GM12878 (cell line): ENCODE measurements at places on chromosomes 4 and X. TPM values are rescaled to one million over a fixed set of nuclear protein-coding genes. Genes with fewer than 3 reads are reported as not detected.

Gene MAGEA12
- not detected in 2 replicates for total RNA-seq

Gene GLRA2
- not detected in 2 replicates for total RNA-seq

Gene MMRN1
- 0.85 and 1.1 TPM in 2 replicates for total RNA-seq

Gene ADH1C
- 0.24 and 0.54 TPM in 2 replicates for total RNA-seq

Gene UGT2B11
- total RNA-seq, result not detected in 2 replicates

GRCh38 chrX:82127228-82128123 lies 925.6 kb downstream of the SH3BGRL start:
- H3K27ac ChIP-seq, result no peak overlapping the region
- DNase-seq, result peak; percentile 2
- no peaks in the 10 kb centered on the region for H3K4me1 ChIP-seq

GRCh38 chr4:156953951-156954350 lies 17.6 kb downstream of the PDGFC start:
- H3K27ac ChIP-seq, result no peak overlapping the region
- no peaks in the 10 kb centered on the region for H3K4me1 ChIP-seq
- H3K27me3 ChIP-seq, result no peaks in the 10 kb centered on the region; the same call in 1 of the 2 replicates
- no peak overlapping the region for H3K4me3 ChIP-seq
- DNase-seq, result no peak
- no peaks in the 10 kb centered on the region for H3K36me3 ChIP-seq

GRCh38 chr4:128353791-128354190 lies 66.2 kb upstream of the PGRMC2 start:
- H3K4me3 ChIP-seq, result no peak overlapping the region
- H3K36me3 ChIP-seq, result no peaks in the 10 kb centered on the region
- H3K27ac ChIP-seq, result no peak overlapping the region
- no peak for DNase-seq

DNA sequence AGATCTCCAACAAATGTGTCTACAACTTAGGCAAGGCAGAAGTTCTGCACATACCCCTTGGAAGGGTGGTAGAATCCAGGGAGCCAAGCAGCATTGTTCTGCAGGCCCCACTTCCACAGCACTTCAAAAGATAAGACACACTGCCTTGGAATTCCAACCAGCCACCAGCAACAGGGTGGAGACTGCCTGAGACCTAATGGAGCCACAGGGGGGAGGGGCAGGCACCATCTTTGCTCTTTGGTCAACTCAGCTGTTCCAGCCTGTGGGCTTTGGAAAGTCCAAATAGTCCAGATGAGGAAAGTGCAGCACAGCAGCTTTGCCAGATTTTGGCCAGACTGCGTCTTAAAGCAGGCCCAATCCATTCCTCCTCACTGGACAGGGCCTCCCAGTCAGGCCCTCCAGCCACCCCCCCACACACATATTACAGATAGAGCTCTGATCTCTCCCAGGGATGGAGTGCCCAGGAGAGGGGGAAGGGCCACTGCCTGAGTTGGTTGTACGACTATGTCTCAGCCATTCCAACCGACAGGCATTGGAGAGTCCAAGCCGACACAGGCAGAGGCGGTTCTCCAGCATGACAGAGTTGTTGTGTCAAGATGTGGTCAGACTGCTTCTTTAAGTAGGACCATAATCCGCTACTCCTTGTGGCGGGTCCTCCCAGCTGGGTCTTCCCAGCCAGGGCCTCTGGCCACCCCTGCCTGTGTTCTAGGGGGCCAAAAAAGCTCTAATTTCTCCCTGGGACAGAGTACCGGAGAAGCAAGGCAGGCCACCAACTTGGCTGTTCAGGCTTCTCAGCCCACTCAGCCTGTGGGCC lies 42.5 kb upstream of the ANTXR2 start:
- H3K4me3 ChIP-seq, result no peak overlapping the region
- DNase-seq, result no peak
- H3K27ac ChIP-seq, result no peak overlapping the region
- H3K27me3 ChIP-seq, result no peaks in the 10 kb centered on the region
- H3K36me3 ChIP-seq, result no peaks in the 10 kb centered on the region
- H3K4me1 ChIP-seq, result no peaks in the 10 kb centered on the region

GRCh38 chr4:115090483-115091075 lies 22.8 kb downstream of the NDST4 start:
- H3K4me1 ChIP-seq, result no peaks in the 10 kb centered on the region
- no peaks in the 10 kb centered on the region for H3K27me3 ChIP-seq
- no peak for DNase-seq
- H3K4me3 ChIP-seq, result no peak overlapping the region

DNA sequence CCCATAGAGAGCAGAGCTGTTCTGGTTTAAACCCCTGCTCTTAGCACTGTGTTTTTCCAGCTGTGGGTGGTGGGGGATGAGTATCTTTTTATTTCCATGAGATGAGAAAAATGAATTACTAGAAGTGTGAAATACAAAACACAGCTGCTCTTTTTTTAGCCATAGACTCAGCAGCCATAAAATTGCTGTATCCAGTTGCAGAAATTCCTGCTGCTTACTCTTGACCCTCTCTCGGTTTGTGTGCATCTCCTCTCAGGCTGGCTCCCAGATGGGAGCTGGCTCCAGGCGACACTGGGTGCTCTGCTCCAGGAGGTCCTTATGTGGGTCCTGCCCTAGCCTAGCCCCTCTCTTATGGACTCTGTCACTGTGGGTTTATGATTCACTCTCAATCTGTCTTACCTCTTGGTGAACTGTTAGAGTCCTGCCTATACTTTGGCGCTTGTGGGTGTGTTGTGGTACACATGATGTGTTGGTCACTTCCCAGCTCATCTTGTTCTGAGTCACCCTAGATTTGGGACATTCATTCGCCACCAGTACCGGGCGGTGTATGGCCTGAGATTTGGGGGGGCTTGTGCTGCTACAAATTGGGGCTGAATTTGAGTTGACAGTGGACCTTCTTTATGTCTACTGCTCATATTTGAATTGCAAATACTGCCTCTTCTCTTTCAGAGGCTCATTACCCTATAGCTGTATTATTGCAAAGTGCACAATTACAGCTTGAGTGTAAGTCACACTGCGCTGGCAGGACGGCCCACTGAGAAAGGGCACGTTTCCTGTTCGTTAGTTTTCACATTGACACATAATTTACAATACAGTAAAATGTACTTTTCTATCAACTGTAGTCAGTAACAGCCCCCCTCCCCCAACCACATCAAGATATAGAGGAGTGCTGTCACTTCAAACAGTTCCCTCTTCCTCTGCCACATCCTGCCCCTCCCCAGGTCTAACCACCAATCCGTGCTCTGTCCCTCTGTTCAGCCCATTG lies 46.9 kb upstream of the MSANTD1 start:
- peak overlapping the region; percentile 78 for H3K27ac ChIP-seq
- peaks cover 24% of the 10 kb centered on the region for H3K36me3 ChIP-seq
- 0 out of 2 replicates have a peak overlapping the region, but pooled peaks have one; percentile 15 for H3K4me3 ChIP-seq

- no peak for DNase-seq
- H3K27ac ChIP-seq, result no peak overlapping the region
- H3K36me3 ChIP-seq, result no peaks in the 10 kb centered on the region
Measured at GRCh38 chrX:18099745-18100144, 120.9 kb downstream of the BEND2 start.

GRCh38 chrX:49858341-49858740 lies 20.9 kb upstream of the USP27X start:
- H3K27ac ChIP-seq, result no peak overlapping the region
- H3K36me3 ChIP-seq, result no peaks in the 10 kb centered on the region
- H3K4me3 ChIP-seq, result no peak overlapping the region
- no peaks in the 10 kb centered on the region for H3K4me1 ChIP-seq
- no peaks in the 10 kb centered on the region for H3K27me3 ChIP-seq

- H3K36me3 ChIP-seq, result no peaks in the 10 kb centered on the region
- no peak overlapping the region for H3K4me3 ChIP-seq
- H3K27me3 ChIP-seq, result no peaks in the 10 kb centered on the region
- H3K4me1 ChIP-seq, result no peaks in the 10 kb centered on the region
- H3K27ac ChIP-seq, result no peak overlapping the region
Measured at GRCh38 chr4:34723605-34724004, 1520.7 kb downstream of the ARAP2 start.

GRCh38 chr4:159946983-159947615 lies 844.2 kb downstream of the RAPGEF2 start:
- H3K27ac ChIP-seq, result no peak overlapping the region
- DNase-seq, result peak; percentile 2
- H3K4me3 ChIP-seq, result no peak overlapping the region
- no peaks in the 10 kb centered on the region for H3K4me1 ChIP-seq

GRCh38 chr4:80614319-80614718 lies 278.8 kb downstream of the CFAP299 start:
- no peaks in the 10 kb centered on the region for H3K27me3 ChIP-seq
- no peak for DNase-seq
- no peak overlapping the region for H3K4me3 ChIP-seq
- H3K27ac ChIP-seq, result no peak overlapping the region
- 0 out of 2 replicates have a peak, but pooled peaks cover 6% of the 10 kb centered on the region for H3K4me1 ChIP-seq

DNA sequence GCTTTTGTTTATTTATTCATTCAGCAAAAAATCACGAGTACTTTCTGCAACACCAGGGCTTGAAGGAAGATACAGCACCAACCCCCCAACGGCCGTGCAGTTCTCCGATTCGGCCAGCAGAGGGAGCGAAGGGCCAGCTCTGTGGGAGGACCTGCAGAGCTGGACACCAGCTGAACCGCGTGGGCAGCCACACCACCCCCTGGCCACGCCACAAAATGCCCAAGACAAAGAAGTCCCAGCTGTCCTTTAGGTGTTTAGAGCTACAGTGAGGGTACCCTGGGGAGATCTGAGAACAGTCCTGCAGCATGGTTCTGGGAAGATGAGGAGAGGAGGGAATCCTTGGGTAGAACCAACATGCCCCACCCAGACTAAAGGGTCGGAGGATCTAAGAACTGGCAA lies 83.1 kb downstream of the RELL1 start:
- no peak overlapping the region for H3K27ac ChIP-seq
- no peaks in the 10 kb centered on the region for H3K4me1 ChIP-seq
- H3K36me3 ChIP-seq, result no peaks in the 10 kb centered on the region
- no peaks in the 10 kb centered on the region for H3K27me3 ChIP-seq
- no peak overlapping the region for H3K4me3 ChIP-seq

DNA sequence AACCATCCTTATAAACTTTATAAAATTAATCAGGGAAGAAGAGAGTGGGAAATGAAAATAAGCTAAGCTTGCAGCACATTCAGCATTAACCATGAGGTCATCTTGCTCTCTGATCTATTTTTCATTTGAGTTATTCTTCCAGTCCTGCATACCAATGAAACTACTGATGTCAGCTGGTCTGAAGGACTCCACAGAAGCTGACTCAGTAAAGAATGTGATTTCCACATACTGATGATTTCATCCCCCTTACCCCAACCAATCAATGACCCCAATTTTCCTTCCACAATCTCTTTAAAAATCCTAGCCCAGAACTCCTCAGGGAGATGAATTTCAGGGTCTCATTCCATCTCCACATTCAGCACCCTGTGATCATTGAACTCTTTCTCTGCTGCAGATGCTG lies 18.8 kb upstream of the DSPP start:
- DNase-seq, result no peak
- no peaks in the 10 kb centered on the region for H3K27me3 ChIP-seq
- H3K4me3 ChIP-seq, result no peak overlapping the region
- no peaks in the 10 kb centered on the region for H3K36me3 ChIP-seq

DNA sequence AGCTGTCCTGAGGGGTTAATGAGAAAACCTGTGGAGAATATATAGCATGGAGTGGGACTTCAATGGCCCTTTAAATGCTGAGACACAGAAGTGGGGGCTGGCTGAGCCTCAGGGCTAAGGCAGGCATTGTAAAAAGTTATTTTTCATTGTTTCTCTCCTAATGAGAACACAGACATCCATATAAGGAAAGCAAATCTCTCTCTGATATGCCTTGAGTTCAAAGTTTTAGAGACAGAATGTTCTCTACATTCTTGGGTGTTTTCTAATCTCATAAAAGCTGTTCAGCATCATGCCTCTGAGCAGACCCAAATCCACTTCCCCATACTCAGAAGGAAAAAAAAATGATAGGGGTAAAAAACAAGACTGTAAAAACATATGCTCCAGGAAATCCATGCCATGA lies 16.8 kb upstream of the RAB40A start:
- no peak overlapping the region for H3K27ac ChIP-seq
- H3K4me3 ChIP-seq, result no peak overlapping the region
- H3K36me3 ChIP-seq, result no peaks in the 10 kb centered on the region
- no peak for DNase-seq

DNA sequence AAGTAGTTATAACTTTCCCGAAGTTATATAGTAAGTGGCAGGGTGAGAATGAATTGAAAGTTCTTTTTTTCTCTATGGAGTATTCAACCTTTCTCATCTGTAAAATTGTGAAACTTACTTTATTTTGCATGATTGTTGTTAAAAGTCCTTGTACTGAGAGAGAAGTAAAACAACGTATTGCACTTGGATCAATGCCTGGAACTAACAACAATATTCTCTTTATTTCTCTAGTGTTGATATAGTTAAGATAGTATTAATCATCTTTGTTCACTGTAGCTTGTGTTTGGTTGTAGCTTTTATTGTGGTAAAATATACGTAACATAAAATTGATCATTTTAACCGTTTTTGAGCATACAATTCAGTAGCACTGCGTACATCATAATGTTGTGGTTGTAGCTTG lies 48.7 kb downstream of the STIM2 start:
- no peak overlapping the region for H3K27ac ChIP-seq
- H3K4me3 ChIP-seq, result no peak overlapping the region
- no peaks in the 10 kb centered on the region for H3K27me3 ChIP-seq
- DNase-seq, result no peak

DNA sequence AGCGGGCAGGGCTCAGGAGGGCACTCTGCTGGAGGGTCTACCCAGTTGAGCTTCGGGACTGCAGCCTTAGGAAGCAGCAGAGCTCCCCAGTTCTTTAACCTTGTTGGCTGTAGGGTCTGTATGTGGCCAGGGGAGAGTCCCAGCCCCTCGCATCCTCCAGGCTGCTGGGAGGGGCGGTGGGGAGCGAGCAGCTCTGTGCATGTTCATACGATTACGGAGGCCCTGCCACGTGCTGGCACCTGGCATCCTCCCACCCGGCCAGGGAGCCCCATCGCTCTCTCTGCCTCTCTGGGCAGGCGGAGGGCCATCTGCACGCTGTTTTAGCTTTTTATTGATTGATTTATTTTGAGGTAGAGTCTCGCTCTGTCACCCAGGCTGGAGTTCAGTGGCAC lies 21.2 kb downstream of the NSG1 start:
- no peaks in the 10 kb centered on the region for H3K36me3 ChIP-seq
- no peak overlapping the region for H3K27ac ChIP-seq
- no peak for DNase-seq
- H3K4me3 ChIP-seq, result no peak overlapping the region

GRCh38 chr4:138263247-138263816 lies 21.2 kb upstream of the SLC7A11 start:
- no peak overlapping the region for H3K27ac ChIP-seq
- no peaks in the 10 kb centered on the region for H3K36me3 ChIP-seq
- no peak for DNase-seq
- H3K4me1 ChIP-seq, result no peaks in the 10 kb centered on the region
- no peak overlapping the region for H3K4me3 ChIP-seq

DNA sequence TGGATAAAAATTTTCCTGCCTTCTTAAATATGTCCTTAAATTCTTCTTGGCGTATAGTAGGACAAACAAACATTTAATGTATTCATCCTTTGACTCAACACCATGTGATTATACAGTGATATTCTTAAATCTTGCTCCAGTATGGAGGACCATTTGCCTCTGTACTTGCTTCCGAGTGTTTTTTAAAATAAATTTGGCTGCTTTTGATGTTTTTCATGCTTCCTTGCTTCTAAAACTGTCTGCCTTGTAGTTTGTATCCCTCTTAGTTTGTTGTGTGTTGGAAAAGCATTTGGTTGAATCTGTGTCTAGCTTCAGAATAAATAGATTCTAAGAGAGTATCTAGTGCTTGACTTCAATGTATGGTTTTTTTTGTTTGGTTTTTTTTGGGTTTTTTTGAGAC lies 12.3 kb downstream of the ING2 start:
- no peaks in the 10 kb centered on the region for H3K4me1 ChIP-seq
- no peak overlapping the region for H3K27ac ChIP-seq
- no peak for DNase-seq
- no peak overlapping the region for H3K4me3 ChIP-seq
- H3K36me3 ChIP-seq, result no peaks in the 10 kb centered on the region; the same call in 1 of the 2 replicates
- no peaks in the 10 kb centered on the region for H3K27me3 ChIP-seq
